ENCODE measurements at places on chromosomes 7 and 10.

DNA sequence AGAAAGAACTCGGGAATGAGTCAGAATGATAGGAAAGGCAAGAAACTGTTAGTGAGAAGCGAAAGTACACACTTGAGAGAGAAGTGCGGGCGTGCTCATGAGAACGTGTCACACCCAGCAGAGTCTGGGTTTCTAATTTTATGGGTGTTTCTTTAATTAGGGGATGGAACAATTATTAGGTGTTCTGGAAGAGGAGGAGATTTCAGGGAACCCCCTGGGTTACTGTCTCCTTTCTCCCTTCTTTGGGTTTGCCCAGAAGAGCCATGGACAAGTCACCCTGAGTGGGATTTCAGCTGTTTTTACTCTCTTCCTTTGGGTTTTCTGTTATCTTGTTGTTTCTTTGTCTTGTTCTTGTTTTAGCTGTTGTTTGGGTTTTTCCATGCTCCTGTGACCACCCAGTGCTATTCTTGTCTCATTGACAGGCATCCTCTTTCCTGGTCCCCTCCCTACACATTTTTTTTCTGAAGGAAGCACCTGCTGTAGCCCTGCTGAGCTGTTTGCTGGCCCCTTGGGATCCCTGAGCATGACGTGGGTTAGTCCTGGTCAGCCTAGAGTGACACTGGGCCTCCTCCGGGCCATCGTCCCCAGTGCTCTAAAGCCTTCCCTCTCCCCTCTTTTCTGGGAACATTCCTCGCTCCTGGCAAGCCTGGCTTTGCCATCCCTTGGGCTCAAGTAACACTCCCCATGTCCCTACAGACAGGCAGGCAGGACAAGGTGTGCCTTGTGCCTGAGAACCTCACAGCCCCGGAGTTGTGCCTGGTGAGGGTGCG, 3.5 kb downstream of the SH2D4B start:
- no peak for DNase-seq

- DNase-seq = no peak
These were observed 215.3 kb downstream of the MAD1L1 start for GRCh38 chr7:2017481-2017891.

- no peak for DNase-seq
These were observed 73.5 kb downstream of the SAMD9 start for GRCh38 chr7:93044147-93044810.

- no peak for DNase-seq
These were observed 42.8 kb downstream of the CPXM2 start for GRCh38 chr10:123848564-123849457.

GRCh38 chr7:139658908-139659675, 118.7 kb downstream of the HIPK2 start:
- DNase-seq = no peak

DNA sequence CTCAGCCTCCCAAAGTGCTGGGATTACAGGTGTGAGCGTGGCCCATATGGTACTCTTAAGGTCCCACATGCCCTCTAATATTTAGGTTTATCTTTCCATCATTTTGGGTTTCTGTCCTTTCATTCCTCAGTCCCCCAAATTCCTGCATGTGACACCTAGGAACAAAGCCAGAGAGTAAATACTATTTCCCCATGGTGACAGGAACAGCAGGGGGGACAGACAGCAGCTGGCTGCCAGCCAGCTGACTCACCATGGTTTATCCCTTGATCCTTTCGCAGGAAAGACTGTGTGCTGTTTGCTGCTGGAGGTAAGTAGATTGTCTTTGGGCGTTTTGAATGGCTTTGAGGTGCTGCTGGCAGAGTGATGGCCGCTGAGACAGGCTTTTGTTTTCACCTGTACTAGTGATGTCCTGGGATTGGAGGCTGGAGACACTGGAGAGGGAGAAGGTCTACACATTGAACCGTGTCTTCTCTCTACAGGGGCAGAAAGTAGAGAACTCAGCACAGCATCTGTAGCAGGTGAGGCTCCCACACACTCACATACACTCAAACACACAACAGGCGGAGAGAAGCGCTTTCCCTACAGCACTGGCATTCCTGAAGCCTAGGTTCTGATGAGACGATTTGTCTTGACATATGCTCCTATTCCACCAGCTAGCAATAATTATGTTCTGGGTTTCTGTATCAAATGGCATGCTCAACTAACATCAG, 83.7 kb upstream of the EFCAB10 start:
- DNase-seq = peak; percentile 22

- DNase-seq = peak; percentile 71
These were observed 436 bp downstream of the GNB2 start for GRCh38 chr7:100673942-100674410.

DNA sequence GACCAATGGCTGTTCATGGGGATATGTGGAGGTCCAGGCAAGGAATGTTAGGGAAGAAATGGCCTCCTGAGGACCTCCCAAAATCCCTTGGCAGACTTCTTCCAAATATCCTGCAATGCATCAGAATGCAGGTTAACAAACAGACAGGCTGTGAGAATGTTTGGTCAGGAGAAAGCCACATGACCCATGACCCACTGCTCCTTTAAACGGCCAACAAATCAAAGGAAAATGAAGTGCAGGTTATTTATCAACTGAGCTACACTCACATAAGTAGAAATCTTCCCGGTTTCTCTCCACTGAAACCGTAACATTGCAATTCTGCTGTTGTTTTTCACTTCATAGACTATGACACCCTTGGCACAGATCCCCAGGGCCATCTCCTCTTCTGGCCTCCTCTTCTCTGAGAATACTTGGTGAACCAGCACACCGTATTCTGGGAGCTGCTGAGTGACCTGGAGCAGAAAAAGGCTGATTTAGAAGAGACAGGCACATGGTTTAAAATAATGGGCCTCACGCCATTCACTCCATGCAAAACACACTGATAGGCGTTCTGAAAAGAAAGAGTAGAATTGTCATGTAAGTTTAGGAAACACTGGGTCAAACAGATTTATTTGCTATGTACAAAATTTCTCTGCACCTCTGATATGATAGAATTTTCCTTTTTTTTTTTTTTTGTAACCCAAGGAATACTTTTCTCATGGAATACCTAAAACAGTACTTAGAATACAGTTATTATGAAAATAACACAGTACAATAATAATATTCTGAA, 67.8 kb downstream of the FRMPD2 start:
- no peak for DNase-seq

- DNase-seq = no peak
These were observed 179.5 kb downstream of the DPP6 start for GRCh38 chr7:154231732-154232131.

DNA sequence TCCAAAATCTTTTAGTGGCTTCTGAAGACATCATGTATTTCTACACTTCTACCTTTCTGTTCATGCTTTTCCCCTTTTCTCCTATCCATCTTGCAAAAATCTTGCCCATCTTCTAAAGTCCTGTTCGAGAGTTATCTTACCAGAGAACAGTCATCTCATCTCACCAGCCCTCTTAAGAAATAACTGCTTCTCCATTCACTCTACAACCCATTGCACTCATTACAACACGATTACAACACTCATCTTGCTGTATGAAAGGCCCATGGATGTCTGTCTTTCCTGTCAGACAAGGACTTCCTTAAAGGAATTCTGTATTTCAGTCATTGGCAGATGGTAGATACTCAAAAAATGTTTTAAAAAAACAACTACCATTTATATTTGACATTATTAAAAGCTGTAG, 30.8 kb downstream of the ZNF438 start:
- DNase-seq = no peak

DNA sequence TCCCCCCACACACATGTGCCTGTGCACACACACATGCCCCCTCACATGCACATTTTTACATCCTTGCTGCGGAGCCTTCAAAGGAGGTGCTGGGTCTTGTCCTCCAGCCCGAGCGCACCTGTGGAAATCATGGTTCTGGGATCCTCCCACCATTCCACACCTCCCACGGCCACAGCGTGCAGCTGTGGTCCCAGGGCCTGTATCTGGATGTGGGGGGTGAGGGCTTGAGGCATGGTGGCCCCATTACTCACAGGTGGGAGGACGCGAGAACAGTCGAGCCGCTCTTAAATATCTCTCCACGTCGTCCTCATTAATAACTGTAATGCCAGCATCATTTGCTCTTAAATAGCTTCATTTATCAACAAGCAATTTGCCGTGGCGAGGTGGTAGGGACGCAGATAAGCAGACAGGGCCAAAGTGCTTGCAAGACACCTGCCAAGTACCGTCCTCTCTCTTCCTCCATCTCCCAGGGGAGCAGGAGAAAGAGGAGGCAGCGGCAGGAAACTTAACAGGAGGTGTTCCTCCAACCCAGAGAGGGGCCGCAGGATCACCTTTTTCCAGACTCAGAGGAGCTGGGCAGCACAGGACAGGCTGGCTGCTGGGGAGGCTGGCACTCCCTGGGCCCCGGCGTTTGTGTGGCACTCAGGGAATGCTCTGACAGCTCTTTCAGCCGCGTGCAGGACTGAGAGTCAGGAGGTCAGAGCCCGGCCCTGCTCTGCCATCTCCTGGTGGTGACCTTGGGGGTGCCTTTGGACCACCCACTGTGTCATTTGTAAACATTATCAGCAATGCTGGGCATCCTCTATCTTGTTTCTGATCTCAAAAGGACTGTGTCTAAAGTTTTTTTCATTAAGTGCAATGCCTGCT, 87.4 kb downstream of the CDH23 start:
- DNase-seq = no peak

GRCh38 chr7:31107106-31108090, 55.3 kb downstream of the ADCYAP1R1 start:
- no peak for DNase-seq

GRCh38 chr10:46305986-46306385, 19.2 kb downstream of the ANTXRL start:
- DNase-seq = no peak

DNA sequence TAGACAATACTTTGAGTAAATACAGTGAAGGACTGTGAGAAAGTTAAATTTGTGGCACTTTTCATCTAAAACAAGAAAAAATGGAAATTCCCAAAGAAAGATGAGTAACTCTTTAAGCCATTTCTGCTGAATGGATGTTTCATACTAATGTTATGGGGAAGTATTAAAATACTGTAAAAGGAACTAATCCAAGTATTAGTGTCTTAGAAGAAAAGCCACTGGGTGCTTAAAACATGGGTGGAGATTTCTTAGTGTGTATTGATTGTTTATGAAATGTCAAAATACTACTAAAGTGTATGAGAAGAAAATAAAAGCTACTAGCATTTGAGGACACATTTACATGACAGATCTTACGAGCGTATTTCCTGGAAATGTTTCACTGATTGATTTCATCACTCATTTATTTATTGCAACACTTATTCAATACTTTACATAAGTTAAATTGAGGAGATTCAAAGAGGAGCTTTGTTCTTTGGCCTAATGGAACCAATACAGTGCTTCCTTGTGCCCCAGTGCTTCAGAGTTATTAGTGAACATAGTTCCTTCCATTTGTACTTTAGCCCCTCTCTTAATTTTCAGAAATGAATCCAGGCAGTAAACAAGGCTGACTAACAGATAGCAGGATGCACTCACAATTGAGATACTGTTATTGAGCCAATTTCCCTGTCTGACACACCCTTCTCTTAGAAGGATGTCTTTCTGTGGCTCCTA, 155.5 kb upstream of the AHR start:
- DNase-seq = no peak

GRCh38 chr7:75757860-75758259, 14.2 kb downstream of the CCL26 start:
- no peak for DNase-seq

DNA sequence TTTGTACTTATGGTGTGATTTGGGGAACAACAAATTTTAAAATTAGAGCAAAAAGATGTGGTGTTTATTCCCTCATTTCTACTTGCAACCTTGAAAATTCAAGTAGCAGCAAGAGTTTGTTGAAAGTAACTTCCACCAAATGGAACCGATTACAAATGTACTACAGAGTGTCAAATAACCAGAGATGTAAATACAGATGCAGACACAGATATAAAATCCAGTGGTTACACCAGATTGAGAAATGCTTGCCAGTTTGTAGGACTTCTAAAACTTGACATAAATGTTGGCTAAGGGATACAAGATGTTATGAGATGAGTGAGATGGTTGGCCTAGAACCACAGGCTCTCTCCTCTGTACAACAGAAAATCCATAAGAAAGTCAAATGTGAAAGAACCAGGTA, 162.1 kb downstream of the DIP2C start:
- DNase-seq = no peak

DNA sequence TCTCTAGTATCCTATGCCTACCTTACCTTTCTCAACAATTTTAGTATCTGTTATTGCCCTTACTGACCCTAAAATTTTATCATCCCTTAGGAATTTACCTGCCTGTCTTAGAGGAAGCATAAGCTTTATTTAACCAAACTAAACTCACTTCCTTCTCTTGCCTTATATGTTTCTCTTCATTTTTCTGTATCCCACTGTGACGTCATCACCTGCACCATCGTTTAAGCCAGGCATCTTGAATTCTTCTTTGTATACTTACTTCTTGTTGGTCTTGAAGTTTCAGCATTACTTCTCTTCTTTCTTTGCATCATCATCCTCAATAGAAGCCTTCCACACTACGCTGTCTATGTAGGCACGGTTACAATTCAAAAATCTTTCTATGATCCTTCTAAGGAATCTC, 231.0 kb upstream of the SMIM30 start:
- no peak for DNase-seq

- no peak for DNase-seq
These were observed 164.9 kb downstream of the PARD3 start for GRCh38 chr10:34650156-34650555.

GRCh38 chr10:95759233-95759826, 3.4 kb downstream of the ENTPD1 start:
- DNase-seq = no peak

- DNase-seq = no peak
These were observed 33.0 kb downstream of the SH2B2 start for GRCh38 chr7:102319671-102320070.

- DNase-seq = no peak
These were observed 144.2 kb upstream of the VSTM2A start for GRCh38 chr7:54397836-54398612.

DNA sequence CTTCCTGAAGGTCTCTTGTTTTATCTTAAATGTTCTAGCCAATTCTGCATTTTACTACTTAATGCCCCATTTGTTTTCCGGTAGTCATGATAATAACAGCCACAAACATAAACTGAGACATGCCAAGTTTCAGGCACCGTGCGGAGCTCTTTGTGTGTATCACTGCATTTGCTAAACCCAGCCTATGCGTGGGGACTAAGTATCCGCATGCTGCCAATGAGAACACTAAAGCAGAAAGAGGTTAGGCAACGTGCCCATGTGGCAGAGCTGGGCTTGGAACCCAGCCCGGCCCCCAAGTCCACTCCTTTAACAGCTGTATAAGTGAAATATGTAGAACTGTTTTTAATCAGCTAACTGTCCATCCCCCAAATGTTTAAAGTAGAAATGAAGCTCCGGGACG, 54.1 kb downstream of the SLIT1 start:
- DNase-seq = no peak

DNA sequence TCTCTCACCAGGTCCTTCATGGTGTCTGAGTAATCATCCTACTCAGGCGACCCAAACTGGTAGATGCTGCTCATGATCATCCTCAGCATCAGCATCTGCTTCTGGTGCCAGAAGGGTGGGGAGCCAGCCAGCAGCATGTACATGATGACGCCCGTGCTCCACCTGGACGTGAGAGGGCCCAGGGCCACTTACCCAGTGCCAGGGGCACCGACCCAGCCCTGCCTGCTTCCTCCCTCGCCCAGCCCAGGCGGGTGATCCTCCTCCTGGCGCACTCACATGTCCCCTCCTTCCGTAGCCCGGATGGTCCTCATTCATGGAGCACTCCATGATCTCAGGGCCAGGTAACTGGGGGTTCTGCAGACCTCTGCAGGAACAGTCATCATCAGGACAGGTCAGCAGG, 764.8 kb upstream of the ZNF722 start:
- DNase-seq = no peak

- peak; percentile 28 for DNase-seq
These were observed 8.0 kb upstream of the EPHA1 start for GRCh38 chr7:143416565-143417149.

GRCh38 chr7:143507094-143507518, 29.4 kb downstream of the TAS2R41 start:
- peak; percentile 10 for DNase-seq
